ENCODE measurements at places on chromosomes 11 and 22.

DNA sequence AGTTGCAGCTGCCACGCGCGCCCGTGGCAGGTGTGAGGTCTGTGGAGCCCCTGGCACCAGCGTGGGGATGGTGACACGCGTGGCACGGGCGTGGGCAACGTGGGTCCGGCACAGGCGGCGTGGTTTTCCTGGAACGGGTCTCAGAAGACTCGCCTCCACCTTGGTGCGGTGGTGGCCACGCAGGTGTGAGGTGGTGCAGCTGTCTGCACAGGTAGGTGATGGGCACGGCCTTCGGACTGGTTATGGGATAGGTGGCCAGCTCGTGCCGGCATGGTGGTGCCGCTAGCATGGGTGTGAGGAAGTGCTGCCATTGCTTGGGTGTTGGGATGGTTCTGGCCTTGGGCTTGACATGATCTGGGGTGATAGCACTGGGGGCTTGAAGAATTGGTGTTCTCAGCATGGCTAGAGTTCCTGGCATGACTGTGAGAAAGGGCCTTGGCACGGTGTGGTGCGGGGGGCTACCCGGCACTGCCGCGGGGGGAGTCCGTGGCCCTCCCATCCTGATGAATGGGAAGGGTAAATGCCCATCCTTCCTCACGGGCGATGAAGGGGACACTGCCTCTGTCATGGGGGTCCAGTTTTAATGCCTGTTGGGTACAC, 531 bp downstream of the DAGLA start:
- DNase-seq = no peak

- DNase-seq = no peak
These were observed 139.6 kb downstream of the RBFOX2 start for GRCh38 chr22:35889071-35889470.

DNA sequence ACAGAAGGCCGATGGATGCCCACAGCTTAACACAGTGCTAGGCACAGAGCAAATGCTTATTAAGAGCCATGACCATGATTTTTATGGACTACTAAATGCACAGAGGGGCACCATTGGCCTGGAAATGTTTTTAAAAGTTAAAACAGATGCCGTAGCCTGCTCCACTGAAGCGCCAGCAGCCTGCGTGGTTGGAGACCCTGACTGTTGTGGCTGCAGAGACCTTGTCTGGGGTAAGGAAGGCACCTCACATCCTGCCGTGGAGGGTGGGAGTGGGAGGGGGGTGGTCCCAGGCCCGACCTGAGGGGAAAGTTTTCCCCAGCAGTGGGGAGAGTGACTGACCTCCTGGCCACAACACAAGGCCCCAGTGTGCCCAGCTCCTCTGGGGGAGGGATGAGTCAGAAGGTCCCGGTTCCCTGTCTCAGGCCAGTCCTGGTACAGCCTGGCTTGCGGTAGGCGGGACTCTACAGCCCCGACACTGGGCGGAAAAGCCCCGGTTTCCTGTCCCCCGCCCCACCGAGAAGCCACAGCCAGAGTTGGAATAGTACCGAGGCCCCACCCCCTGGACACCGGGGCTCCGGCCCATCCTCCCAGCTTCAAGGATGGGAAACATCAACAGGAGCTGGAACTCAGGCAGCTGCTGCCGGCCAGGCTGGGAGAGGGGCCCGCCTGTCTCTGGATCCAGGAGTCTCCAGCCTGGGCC, 7.0 kb downstream of the CHST1 start:
- no peak for DNase-seq

DNA sequence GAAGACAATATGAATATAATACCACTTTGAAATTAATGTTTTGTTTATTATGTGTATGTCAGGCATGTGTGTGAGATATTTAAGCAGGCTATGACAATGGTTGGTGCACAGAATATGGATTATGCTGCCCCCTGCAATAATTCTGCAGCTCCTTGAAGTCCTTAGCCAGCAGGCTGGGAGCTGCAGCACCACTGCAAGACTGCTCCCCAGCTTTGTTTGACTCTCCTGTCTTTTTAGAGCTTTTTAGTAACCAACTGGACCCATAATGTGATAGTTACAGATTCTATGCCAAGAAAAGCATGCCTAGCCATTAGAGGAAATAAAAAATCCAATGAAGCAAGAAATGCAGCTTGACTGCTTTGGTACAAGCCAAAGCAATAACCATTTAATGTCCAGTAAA, 535.1 kb downstream of the TMEM135 start:
- no peak for DNase-seq

- DNase-seq = no peak
These were observed 144.0 kb downstream of the MPPED1 start for GRCh38 chr22:43555561-43556515.

GRCh38 chr11:75240311-75241035, at the start of gene TPBGL:
TPBGL (plus strand) TSS chr11:75240774; CDS start chr11:75241050, 276 bp downstream.
- no peak for DNase-seq

GRCh38 chr11:15446315-15446714, 331.6 kb downstream of the INSC start:
- no peak for DNase-seq

DNA sequence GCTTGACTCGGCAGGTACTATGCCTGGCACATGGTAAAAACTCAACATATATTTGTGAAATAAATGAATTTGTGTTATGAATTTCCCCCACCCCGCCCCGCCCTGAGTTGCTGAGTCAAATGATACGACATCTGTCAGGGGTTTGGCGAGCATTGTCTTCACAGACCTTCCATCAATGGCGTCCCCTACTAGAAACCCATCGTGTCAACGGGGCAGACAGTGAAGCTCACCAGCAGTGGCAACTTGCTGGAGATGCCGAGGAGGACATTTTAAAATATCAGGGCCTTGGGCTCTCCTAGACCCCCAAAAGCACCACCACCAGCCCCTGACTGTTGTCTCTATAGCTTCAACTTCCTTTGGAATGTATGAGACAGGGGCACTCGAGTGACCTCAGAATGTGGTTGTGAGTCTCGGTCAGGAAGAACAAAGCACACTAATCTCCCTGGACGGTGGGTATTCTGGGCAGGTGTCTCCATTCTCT, 761 bp upstream of the NXF1 start:
- no peak for DNase-seq

- DNase-seq = no peak
These were observed 116.8 kb downstream of the ARHGAP8 start for GRCh38 chr22:44869196-44869595.

- DNase-seq = no peak
These were observed 81.3 kb downstream of the ZBTB16 start for GRCh38 chr11:114140826-114141225.

DNA sequence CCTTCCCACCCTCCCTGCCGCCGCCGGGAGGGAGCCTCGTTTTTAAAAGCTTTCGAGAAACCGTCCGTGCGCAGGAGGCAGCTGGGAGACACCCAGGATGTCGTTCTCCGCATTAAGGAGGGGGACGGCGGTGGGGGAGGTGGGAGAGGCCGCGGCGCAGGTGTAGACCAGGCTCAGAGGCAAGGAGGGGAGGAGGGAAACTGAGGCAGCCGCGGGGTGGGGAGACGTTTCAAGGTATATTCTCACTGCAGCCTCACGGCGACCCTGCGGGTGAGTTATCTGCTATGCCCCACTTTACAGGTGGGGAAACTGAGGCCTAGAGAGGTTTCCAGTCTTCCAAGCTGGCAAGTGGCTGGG, 42.7 kb downstream of the CYTH4 start:
- DNase-seq = no peak

- no peak for DNase-seq
These were observed 26.8 kb downstream of the CLDN25 start for GRCh38 chr11:113806406-113806805.

DNA sequence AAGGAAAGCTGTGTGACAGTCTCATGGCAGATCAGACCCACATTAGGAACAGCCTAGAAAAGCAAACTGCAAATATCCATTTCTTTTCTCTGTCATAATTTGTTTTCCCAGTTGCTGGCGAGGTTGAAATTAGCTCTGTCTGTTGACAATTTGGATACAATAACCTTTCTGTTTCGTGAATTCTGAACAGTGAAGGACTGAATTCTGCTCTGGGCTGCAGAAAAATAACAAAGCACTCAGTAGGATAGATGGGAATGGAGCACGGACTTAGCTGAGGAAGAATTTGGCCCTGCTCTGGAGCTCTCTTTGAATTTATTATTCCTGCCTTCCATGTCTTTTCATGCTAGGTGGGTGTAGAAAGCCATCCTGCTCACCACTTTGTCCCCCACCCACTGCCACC, 140.3 kb downstream of the RRAS2 start:
- DNase-seq = no peak

GRCh38 chr22:28435982-28436381, 243.7 kb downstream of the TTC28 start:
- no peak for DNase-seq

DNA sequence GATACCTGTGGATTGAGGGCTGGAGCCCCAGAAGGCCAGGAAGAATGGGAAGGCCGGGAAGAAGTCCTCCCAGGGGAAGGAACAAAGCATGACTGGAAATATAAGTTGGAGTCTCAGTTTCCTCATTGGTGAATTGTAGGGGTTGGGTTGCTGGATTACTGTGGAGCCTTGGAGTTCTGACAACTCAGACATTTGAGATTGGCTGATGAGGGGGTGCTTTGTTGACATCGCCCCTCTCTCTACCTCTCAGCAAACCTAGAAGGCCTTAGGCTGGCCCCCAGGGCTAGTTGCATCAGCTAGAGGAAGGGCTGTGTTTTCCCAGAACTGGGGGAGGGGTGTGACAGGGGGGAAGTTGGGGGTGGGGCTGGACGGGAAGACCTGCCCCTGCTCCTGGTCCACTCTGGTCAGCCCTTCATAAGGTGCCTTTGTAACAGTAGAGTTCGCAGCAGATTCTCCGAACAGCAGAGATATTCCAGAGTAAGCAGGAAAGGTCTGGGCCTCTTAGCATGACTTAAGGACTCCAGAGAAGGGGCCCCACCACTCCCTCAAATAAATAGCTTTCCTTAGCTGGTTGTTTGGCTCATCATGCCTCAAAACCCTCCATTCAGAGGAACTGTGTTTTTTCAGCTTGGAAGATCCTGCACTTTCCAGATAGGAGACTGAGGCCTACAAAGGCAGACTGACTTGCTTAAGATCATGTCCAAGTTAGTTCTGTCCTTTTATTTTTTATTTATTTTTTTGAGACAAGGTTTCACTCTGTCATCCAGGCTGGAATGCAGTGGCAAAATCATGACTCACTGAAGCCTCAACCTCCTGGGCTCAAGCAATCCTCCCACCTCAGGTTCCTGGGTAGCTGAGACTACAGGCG, 12.5 kb upstream of the THRSP start:
- DNase-seq = peak; percentile 29

GRCh38 chr11:93542811-93543229, 371 bp downstream of the SMCO4 start:
- DNase-seq = no peak

DNA sequence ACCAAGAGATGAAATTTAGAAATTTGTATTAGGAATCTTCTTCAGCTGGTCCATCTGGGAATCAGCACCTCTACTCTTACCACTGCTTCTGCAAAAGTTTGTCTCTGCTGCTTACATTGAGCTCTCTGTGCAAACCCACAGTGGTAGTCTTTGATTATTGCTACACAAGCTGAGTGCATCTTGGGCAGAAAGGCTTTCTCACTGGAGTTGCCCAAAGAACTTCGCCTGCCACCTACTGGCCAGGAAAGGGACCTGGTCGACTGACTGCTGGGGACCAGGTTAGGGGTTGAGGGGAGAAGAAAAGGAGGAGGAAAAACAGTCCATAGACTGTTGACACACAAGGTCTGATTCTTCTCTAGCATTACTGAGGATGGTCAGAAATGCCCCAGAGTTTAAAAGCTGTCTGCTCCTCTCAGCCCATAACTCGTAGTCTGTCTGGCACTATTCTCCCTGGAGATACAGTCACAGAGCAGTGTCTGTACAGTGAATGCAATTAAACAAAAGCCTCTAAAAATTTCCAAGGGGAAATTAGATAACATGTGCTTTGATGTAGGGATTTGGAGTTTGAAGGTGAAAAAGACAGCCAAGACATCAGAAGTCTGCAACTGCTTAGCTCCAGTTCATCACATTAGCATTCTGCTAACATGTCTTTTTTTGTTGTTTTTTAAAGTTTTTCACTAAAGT, 215.0 kb upstream of the CTSC start:
- DNase-seq = no peak

GRCh38 chr11:23923357-23923756, 573.5 kb upstream of the LUZP2 start:
- no peak for DNase-seq

GRCh38 chr11:46298699-46299433, 21.4 kb downstream of the CREB3L1 start:
- DNase-seq = no peak

- no peak for DNase-seq
These were observed 341.9 kb upstream of the B3GAT1 start for GRCh38 chr11:134753771-134754520.

DNA sequence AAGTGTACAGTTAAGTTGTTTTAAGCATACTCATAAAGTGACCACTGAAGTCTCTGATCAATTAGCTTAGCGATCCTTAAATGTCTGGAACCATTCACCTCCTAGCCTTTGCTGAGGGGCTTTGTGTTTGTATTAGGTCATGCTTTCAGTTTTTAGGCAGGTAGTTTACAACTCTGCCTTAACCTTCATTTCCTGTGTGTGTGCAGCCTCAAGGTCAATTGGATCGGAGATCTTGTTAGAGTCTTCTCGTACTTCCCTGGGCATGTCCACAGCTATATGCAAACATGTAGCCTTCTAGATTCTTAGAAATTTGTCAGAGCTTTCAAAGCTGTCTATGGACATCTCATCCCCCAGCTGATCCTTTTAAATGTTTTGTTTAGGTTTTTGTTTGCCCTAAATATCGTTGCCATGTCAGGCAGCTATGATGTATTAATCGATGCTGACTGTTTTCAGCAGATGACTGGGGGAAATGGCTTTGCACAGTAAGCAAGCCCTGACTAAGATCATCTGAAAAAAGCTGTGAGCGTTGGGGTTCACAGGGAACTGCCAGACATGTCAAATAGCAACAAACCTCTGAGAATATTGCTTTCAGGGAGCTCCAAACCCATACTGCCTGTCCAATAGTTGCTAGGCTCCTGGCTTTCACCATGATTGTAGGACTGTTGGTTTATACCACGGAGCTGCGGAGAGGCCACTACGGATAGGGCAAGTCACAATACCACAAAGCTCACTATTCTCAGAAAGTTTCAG, 45.6 kb downstream of the GLYAT start:
- DNase-seq = no peak

GRCh38 chr11:102914238-102915043, 39.7 kb upstream of the MMP12 start:
- DNase-seq = no peak

DNA sequence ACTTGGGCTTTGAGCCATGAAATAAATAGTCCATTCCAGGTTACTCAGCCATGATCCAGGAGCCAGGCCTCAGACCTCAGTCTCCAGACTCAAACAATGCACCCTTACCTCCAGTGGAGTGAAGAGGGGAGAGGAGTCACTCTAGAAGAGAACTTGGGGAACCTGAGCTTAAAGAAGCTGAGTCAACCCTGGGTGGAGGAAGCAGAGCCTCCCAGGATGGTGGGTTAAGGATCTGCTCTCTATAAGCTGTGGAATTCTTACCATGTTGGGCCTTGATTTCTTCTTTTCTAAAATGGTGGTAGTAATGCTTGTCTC, 113.2 kb downstream of the NECTIN1 start:
- no peak for DNase-seq
